ENCODE measurements at places on chromosomes 3 and 15. TPM values are rescaled to one million over a fixed set of nuclear protein-coding genes. Genes with fewer than 3 reads are reported as not detected.

- H3K36me3 ChIP-seq = no peaks in the 10 kb centered on the region
- H3K4me1 ChIP-seq = no peaks in the 10 kb centered on the region
- no peak overlapping the region for H3K4me3 ChIP-seq
- H3K27ac ChIP-seq = no peak overlapping the region
- H3K27me3 ChIP-seq = no peaks in the 10 kb centered on the region
- DNase-seq = no peak
Observed at GRCh38 chr3:29503958-29504357, 223.1 kb downstream of the RBMS3 start.

DNA sequence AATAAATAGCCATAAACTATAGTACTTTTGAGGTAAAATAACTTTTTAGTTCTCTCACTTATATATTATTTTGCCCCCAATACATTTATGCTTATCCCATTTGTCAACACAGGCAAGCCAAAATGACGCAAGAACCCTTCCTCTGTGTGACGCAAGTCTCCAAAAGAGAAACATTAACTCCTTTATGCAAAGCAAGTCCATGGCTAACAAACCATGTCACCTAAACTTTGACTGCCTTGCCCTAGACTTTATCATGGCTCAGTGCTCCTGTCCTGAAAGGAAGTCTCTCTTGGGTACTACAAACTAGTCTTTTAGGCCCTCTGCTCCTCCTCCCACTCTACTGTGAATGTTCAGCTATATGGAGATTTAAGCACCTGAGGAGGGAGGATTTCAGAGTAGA lies 230.5 kb downstream of the UNC13C start:
- H3K36me3 ChIP-seq = no peaks in the 10 kb centered on the region
- no peak overlapping the region for H3K27ac ChIP-seq
- H3K4me1 ChIP-seq = no peaks in the 10 kb centered on the region
- DNase-seq = no peak
- H3K4me3 ChIP-seq = no peak overlapping the region

GRCh38 chr3:157088601-157089454 lies 71.1 kb downstream of the CCNL1 start:
- peaks cover 26% of the 10 kb centered on the region for H3K4me1 ChIP-seq
- H3K4me3 ChIP-seq = peak overlapping the region; percentile 36
- H3K27ac ChIP-seq = peak overlapping the region; percentile 86
- no peaks in the 10 kb centered on the region for H3K36me3 ChIP-seq

DNA sequence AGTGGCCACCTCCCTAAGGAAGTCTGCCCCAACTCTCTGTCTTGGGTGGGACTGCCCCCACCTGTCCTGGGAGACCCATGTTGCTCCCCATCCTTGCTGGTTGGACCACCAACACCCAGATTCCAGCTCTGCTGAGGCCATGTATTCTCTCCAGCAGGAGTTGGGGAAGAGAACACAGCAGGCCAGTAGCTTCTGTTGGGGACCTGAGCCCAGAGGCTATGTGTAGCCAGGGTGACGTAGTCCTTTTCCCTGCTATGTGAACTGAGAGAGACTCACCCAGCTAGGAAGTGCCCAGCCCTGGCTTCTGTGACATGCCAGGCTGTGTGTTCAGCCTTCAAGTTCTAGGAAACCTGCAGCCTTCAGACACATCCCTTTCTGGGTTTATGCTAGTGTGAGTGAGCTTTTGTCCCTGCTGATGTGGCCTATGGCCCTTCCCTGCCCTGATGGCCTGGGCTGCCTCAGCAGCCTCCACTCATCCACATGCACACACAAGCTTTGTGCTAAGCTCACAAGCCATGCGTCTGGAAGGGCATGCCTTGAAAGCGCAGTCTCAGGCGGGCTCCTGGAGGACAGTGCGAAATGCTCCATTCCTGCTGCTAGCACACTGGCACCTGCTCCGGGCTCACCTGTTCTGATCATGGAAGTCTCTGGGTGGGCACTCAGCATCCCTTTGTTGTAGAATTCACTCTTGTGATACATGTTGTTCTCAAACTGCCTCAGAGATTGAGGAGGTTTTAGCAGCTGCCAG lies 42.6 kb downstream of the KY start:
- H3K4me3 ChIP-seq = no peak overlapping the region
- no peak overlapping the region for H3K27ac ChIP-seq
- no peaks in the 10 kb centered on the region for H3K27me3 ChIP-seq
- H3K36me3 ChIP-seq = no peaks in the 10 kb centered on the region
- DNase-seq = no peak

DNA sequence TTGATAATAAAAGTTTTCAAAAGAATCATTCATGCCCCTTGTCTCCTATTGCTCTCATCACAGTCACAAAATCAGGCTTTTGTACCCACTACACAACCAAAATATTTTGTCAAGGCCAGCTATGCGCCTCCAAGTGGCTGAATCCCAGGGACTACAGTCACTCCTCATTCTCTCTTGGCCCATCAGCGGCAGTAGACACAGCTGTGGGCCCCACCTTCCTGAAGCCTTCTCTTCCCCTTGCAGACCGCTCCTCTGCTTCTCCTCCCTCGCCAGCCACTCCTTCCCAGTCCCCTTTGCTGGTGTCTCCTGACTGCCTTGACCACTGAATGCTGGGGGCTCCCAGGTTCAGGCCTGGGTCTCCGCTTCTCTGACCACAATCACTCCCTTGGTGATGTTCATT lies 52.1 kb downstream of the LSM3 start:
- no peak overlapping the region for H3K27ac ChIP-seq
- H3K36me3 ChIP-seq = no peaks in the 10 kb centered on the region
- no peaks in the 10 kb centered on the region for H3K27me3 ChIP-seq
- DNase-seq = no peak
- peaks cover 11% of the 10 kb centered on the region for H3K4me1 ChIP-seq
- no peak overlapping the region for H3K4me3 ChIP-seq

DNA sequence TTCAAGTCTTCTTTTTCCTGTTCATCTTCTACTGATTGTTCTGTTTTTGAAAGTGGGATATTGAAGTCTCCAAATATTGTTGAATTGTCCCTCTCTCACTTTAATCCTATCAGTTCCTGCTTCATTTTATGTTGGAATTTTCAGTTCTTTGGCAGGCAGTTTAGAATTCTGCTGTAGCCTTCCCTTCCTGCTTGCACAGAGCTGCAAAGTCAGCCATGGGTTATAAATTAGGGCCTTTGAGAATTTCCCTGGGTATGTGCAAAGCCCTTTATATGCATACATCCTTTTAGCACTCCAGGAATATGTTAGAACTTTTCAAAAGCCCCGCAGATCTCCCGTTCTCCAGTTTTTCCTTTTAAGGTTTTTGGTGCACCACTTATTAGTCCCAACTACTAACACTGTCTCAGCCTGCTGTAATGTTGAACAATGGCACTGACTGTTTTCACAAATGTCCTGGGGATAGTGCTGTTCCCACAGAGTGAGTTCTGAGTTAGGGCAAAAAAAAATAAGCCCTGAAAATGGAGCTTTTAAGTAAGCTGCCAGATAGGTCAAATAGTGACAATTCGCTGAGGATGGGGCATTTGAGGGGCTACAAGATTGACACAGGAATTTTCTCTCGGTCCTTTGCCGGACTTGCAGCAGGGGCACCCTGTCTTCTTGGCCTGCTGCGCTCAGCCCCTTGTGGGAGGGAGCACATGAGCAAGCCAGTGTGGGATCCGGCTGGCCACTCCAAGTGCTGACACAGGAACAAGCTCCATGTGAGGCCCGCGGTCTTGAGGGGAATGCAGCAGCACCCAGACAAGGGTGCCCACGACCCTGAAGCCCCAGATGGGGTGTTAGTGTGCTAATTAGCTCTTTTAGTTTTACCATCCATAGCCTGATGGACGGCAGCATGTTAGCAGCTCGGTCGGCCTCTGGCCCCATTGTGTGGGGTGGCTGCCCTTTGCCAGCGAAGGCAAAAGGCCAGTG lies 96.0 kb downstream of the VPS8 start:
- peaks cover 2% of the 10 kb centered on the region for H3K36me3 ChIP-seq
- no peaks in the 10 kb centered on the region for H3K27me3 ChIP-seq
- H3K27ac ChIP-seq = no peak overlapping the region

- H3K27ac ChIP-seq = peak overlapping the region; percentile 81
- peaks cover 3% of the 10 kb centered on the region for H3K36me3 ChIP-seq
Observed at GRCh38 chr3:23959135-23959900, 14.2 kb downstream of the NR1D2 start.

GRCh38 chr15:81054236-81054635 lies 53.5 kb downstream of the TLNRD1 start:
- no peak overlapping the region for H3K4me3 ChIP-seq
- no peak overlapping the region for H3K27ac ChIP-seq
- no peaks in the 10 kb centered on the region for H3K4me1 ChIP-seq
- no peaks in the 10 kb centered on the region for H3K27me3 ChIP-seq
- no peak for DNase-seq
- H3K36me3 ChIP-seq = no peaks in the 10 kb centered on the region

DNA sequence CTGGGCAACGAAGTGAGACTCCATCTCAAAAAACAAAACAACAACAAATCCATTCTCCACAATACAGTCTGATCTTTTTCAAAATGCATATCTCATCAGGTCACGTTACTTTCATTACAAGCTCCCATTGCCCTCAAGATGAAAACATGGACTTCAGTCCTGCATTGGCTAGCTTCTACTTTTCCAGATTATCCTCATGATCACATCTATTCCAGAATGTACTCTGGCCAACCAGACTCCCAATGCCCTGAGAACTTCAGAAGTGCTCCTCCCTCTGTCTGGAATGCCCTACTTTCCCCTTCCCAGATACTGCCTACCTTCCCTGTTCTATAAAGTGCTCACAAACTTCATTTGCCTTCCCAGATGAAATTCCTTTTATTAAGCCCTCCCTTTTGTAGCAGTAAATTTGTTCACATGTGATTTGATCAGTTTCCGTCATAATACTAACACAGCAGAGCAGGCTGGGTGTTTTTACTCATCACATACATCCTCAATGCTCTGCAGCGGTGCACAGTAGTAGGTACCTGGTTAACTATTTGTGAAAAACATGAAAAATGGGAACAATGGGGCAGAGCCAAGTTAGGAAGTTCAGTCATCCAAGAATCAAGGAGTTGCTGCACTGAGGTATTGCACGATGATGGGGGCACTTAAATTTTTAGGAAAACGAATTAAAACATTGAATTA lies 5.3 kb downstream of the RPL22L1 start:
- peaks cover 21% of the 10 kb centered on the region for H3K4me1 ChIP-seq
- no peak overlapping the region for H3K27ac ChIP-seq
- peak; percentile 11 for DNase-seq
- H3K27me3 ChIP-seq = no peaks in the 10 kb centered on the region
- H3K36me3 ChIP-seq = peaks cover 14% of the 10 kb centered on the region

FRMD5 gene
- total RNA-seq = 18.2 TPM

FAM174B gene
- total RNA-seq = 30.2 TPM

CLDN18 gene
- not detected for total RNA-seq

RBP2 gene
- not detected for total RNA-seq

HRG gene
- not detected for total RNA-seq

Measured in endothelial cell of umbilical vein (primary cell).